ENCODE measurements at places on chromosomes 1 and 21.

- DNase-seq: no peak
These were observed 1145.6 kb downstream of the KCNT2 start for GRCh38 chr1:195462646-195463045.

GRCh38 chr21:44697811-44698734 is 1.1 kb downstream of the KRTAP10-12 start:
- no peak for DNase-seq

DNA sequence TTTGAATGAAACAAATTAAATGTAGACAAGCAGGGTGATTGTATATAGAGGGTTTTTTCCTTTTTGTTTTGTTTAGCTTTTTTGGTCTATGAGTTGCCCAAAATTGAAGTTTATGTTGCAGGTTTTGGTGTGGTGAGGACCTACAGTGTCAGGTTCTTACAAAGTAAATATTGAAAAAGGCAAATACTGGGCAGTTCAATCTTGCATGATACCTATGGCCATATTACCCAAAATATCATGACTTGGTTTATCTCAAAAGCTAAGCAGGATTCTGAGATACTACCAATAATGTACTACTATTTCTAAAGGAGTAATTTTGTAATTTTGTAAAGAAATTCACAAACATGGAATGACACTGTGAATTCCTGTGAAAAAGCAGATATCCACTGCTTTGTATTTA is 1.8 kb downstream of the DNAJB4 start:
- DNase-seq: no peak

- no peak for DNase-seq
These were observed 3.2 kb downstream of the INKA2 start for GRCh38 chr1:111735858-111736544.

- no peak for DNase-seq
These were observed 69.3 kb downstream of the SLC25A24 start for GRCh38 chr1:108130794-108131193.

DNA sequence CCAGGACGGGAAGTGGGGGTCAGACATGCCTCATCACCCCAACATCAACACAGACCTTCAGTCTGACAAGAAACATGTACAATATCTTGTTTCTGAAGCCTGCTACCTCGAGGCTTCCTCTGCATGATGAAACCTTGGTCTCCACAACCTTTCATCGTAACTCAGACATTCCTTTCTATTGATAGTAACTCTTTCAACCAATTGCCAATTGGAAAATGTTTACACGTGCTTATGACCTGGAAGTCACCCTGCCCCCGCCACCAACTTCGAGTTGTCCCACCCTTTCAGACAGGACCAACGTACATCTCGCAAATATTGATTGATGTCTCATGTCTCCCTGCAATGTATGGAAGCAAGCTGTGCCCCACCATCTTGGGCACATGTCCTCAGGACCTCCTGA is 159.5 kb downstream of the ETS2 start:
- DNase-seq: no peak

GRCh38 chr21:18253221-18253620 is 8.6 kb downstream of the CHODL start:
- DNase-seq: no peak

GRCh38 chr1:62875676-62876075 is 91.7 kb downstream of the ATG4C start:
- DNase-seq: no peak

DNA sequence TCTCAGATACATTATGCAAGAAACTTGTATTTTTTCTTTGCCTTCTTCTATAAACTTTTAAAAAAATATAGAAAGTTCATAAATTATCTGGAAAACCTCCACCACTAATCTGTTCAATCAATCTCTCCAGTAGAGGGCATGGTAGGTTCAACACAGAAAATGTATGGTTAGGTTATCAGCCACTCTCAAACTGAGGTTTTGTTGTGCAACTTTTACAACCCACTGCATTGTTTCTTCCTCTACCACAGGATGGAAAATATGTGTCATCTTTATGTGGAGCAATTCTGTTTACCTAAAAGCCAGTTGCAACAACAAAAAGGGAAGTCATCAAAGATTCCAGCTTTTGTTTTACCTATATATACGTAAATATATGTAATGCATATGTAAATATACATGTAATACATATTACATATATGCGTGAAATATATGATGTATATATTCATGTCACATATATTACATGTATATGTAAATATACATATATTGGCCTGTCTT is 3.0 kb upstream of the RGS2 start:
- DNase-seq: no peak
